ENCODE measurements at places on chromosomes 1 and 21.

DNA sequence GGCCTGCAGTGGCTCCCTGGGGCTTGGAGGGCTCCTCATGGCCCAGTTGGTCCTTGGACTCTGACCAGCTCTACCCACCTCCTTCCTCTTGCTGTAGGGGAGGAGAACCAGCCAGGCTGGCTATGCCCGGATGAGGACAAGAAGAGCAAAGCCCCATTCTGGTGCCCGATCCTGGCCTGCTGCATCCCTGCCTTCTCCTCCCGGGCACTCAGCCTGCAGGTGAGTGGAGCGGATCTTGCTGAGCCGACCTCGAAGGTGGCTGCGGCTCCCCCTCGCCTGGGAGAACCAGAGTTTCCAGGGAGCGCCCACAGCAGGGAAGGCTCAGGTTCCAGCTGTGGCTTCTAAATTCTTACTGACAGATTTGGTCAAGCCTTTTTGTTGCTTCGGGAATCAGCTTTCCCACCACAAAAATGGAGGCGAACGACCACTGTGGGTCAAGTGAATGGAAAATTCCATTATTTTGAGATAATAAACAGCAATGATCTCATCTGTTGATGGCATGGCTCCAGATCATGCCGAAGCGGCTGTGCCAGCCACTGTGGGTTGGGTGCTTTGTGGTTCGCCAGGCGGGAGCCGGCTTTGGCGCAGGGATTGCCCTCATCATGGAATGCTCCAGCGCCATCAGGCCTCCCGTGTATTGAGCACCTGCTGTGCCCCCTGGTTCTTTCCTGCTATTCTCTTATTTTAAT is 106.5 kb upstream of the ACTL8 start:
- no peak for DNase-seq

- no peak for DNase-seq
Observed at GRCh38 chr1:109730666-109731065, 10.2 kb downstream of the GSTM3 start.

DNA sequence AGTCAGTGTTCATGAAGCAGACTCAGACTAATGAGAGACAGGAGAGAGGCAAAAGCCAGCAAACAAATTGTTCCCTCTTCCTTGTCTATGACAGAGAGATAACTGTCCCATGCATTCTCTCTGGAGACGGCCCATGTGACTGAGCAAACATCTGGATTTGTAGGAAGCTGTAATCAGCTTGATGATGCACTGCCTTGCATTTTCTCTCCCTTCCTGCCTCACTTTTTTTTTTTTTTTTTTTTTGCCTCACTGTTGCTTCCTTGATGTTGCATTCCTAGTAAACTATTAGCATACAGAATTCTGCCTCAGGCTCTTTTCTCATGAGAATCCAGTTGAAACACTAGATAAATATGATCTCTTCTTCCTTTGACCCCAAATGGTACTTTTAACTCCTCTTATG is 134.5 kb downstream of the HHIPL2 start:
- no peak for DNase-seq

- DNase-seq = no peak
Observed at GRCh38 chr1:209363112-209363511, 220.4 kb upstream of the CAMK1G start.

DNA sequence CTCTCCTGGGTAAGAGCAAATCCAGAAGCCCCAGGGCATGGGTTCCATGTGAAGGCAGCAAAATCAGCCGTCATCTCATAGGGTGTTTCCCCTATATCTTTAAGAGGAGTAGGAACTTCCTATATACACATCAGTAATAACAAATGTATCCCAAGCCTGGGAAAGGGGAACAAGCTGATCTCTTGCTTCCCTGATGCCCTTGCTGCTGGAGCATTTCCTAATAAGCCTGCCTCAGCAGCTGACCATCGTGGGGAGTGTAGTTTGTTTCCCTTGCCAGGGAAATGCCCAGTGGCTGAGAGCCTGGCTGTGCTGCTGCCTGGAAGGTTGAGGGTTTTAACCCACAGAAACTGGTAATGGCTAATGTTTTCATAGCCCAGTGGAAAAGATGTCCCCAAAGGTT is 177.0 kb downstream of the NPHP4 start:
- no peak for DNase-seq

DNA sequence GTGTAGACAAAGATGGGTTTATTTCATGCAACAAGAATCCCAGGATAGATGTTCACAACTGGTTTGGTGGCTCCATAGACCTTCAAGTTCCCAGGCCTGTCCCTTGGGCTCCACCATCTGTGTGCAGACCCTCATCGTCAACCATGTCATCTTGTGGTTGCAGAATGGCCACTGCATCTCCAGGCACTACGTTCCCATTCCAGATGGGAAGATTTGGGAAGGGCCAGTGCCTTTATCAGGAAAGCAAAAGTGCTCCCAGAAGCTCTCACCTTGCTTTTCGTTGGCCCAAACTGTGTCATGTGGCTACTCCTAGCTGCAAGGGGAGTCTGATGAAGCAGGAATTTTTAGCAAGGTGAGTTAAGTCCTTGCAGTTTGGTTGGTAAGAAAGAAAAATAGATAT is 12.8 kb downstream of the TMCC2 start:
- no peak for DNase-seq

- DNase-seq = no peak
Observed at GRCh38 chr1:64343105-64343822, 126.7 kb upstream of the CACHD1 start.

- DNase-seq = no peak
Observed at GRCh38 chr1:210434223-210434622, 105.5 kb downstream of the HHAT start.

DNA sequence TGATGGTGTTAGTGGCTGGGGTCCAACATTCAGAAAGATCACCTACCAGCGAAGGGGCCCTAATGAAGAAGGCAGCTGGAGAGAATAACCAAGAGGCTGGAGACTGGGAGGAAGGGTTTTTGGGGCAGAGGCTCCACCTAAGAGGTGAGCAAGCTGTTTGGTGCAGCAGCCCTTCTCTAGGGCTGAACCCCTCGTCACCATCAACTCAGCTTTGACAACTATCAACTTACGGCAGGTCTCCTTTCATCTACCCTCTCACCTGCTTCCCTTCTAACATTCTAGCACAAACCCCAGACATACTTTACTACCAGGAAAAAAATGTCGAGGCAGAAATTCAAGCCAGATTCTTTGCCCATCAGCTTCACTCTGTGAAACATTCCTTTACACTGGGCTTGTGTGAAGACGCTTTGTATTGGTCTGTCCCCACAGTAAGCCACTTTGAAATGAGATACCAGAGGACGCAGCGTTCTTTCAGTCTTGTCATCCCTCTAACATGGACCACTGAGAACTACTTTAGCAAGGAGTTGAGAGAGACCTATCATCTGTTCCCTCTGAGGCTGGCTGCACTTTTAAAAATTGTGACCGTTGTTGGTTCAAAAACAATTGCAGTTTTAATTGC is 84.6 kb downstream of the RAVER2 start:
- DNase-seq = no peak

GRCh38 chr1:18972531-18972930 is 16.1 kb upstream of the IFFO2 start:
- no peak for DNase-seq

DNA sequence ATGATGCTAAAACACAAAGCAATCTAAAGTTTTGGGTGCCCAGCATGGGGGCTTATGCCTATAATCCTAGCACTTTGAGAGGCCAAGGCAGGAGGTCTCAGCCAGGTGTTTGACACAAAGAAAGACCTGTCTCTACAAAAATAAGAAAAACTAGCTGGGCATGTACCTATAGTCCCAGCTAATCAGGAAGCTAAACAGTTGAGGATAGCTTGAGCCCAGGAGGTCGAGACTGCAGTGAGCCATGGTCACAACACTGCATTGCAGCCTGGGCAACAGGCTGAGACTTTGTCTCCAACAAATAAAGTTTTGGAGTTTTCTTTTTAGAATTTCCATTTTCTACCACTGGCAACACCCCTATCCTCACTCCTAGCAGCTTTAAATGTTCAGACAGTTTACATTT is 55.1 kb upstream of the GUCA2A start:
- DNase-seq = no peak

DNA sequence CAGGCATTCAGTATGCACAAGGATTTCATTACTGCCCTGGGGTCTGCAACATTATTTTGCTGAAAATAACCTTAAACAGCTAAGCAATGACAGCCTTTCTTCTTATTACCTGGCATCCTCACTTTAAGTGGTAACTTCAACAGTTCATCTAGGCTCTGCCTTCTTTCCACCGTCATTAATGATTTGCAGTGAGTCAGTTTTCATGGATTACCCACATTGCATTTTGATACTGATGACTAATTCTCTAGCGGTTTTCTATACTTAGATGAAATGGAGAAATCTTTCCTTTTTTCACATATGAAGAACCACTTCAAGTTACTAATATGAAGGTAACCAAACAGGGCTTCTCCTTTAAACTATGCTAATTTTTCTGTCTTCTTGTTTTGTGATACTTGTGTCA is 226.9 kb upstream of the TMPRSS15 start:
- DNase-seq = no peak
